ENCODE measurements at places on chromosomes 2 and 18.

- no peak for DNase-seq
Observed at GRCh38 chr2:199465390-199465789, 7.7 kb upstream of the SATB2 start.

DNA sequence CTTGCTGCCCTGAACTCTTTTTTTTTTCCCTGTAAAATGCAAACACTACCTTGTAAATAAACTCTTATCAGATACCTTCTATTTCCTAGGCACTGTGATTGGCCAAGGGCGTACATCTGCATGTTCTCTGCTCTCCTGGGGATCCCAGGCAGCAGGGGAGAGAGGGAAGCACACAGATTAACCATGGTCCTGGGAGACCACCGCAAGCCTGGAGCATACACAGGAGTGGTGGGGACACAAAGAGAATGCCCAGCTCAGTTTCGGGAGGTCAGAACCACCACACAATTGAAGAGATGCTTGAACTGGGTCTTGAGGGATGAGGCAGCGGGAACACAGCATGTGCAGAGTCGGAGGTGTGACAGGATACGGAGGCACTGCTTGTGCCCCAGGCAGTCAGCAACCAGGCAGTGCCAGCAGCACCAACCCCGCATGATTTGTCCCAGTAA, 2.1 kb downstream of the GREB1 start:
- no peak for DNase-seq

GRCh38 chr2:195671563-195671962, 14.5 kb downstream of the SLC39A10 start:
- DNase-seq, result no peak

GRCh38 chr2:96890252-96890651, 20.4 kb upstream of the SEMA4C start:
- DNase-seq, result no peak

- no peak for DNase-seq
Observed at GRCh38 chr2:127185093-127185492, 35.0 kb downstream of the CYP27C1 start.
